ENCODE measurements at places on chromosomes 7 and 10.

GRCh38 chr7:132290021-132290420 lies 286.2 kb downstream of the PLXNA4 start:
- DNase-seq = no peak

GRCh38 chr10:125111118-125111727 lies 49.1 kb downstream of the CTBP2 start:
- DNase-seq = no peak

DNA sequence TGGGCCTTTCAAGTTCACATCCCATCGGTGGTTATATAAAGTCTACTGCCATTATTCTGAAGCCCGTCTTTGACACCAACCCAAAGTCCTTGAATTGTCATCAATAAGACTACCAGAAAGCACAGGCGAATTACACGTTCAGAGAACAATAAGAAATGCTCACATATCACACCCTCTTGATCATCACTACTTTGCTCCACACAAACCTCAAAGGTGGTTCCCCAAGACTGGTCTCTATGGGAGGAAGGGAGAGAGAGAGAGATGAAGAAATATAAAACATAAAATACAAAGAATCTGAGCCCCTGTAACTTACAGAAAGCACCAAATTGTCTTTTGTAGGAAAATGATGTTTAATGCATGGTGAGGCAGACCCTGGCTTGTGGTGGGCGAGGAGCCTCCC lies 4.4 kb downstream of the HIPK2 start:
- DNase-seq = no peak

DNA sequence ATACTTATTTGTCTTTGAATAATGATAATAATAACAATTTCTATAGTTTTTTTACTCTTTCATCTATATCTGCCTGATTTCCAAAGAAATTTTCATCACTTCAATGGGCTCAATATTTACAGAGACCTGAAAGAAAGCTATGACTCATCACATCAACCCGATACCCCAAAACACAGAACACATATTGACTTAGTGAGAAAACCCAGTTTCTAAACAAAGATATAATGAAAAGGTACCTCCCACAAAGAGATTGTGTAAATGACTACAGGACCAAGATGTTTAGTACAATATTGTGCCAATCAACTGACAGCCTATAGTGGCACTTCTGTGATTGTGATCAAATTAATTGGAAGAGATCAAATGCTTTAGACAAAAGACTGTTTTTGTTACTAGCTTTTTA lies 133.9 kb downstream of the PCDH15 start:
- no peak for DNase-seq

DNA sequence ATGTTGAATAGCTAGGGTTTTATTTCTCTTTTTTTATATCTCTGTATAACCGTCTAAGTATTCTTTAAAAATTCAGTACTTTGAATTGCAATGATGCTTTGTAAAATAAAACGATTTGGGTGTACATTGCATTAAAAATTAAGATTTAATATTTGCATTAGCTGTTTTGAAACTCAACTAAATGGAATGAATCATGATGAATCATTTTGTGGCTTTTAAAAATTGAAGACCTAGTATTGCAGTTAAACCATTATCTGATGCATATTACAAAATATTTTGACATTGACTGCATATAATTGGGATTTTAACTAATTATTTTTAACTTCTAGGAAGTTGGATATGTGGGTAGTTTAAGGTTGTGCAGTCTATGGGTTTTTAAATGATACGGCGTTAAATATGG lies 314.0 kb downstream of the CDK14 start:
- DNase-seq = no peak

DNA sequence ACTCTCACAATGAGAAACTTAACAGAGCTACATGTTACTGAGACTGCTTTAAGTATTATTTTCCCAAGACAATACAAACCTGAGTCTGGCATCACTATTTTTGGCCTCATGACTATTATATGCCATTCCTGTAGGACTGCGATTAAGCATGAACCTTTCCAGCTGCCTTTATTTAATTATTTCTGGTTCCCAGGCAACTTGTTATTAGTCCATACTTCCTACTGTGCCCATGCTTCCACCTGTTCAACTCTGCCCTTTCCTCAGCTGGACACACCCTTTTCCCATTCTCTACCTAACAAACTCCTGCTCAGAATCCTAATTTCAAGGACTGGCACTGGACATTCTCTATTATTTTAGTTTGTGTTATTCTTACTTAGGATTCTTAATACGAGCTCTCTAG lies 8.1 kb upstream of the CROT start:
- no peak for DNase-seq

- no peak for DNase-seq
Measured at GRCh38 chr7:132943645-132944044, 138.2 kb downstream of the CHCHD3 start.

DNA sequence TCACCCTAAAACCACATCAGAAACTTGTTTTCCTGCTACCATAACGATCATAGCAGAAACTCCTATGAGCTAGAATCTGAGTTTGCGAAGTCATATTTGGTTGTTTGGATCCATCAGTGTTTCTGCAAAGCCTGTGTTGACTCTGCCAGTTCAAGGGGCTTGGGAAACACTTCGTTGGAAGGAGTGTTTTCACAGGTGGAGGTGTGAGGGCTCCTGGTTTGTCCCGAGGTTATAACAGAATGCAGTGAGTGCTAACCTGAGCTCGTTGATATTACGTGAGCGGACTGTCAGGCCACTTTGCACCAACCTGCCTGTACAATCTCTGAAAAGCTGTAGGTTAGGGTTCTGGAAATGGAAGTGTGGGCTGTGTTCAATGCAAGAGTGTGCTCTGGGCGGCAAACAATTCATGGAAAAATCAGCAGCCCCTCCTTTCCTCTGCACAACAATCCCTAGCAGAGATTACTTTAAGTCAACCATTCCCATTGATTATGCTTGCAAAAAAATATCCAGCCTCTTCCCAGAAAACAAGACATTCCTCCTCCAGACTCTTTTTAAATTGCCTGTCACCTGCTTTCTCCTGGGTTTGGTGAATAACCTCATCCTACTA lies 622.0 kb downstream of the TYW1 start:
- DNase-seq = no peak

DNA sequence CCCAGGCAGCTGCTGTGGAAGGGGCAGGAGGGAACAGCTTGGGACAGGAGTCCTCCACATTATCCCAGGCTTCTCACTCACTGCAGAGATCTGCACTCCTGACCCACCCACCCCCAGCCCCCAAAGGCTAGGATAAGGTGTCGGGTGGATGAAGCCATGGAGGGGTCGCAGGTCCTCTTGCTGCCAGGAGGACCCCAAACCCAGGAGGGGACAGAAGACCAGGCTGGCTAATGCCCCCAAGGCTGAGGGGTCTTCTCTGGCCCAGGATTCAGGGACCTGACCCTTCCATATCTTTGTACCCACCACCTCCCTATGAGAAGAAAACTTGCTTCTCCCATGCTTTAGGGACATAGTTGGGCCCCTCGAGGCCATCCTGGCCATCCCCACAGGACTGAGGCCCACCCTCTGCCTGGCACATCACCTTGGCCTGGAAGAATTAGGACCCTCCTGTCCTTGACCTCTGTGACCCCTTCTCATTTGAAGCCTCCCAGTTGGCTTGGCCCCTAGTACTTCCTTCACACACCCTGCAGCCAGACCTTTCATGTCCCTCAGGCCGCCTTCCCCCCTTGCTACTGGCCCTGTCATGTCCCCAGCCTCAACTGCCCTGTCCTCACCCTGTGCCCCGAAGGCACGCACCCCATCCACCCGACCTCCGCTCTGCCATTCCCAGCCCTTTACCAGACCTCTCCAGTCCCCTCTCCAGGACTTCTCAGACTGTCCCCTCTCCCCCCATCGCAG lies 21.6 kb downstream of the KCNH2 start:
- DNase-seq = no peak

DNA sequence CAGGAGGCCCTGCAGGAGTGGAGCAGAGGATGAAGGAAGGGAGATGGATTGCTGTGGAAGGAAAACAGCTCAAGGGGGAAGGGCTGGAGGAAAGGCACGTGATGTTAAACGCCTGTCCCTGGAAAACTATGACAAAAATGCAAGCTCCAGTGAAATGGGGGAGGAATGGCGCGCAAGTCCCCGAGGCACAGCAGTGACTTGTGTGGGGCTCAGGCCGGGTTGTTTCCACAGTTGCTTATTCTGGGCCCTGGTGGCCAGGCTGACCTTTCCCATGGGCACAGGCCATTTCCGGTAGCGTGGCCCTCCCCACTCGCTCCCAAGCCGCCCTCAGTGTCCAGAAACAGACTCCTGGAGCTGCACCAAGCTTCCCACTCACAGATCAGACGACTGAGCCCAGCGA lies 68.1 kb upstream of the PDGFA start:
- no peak for DNase-seq

DNA sequence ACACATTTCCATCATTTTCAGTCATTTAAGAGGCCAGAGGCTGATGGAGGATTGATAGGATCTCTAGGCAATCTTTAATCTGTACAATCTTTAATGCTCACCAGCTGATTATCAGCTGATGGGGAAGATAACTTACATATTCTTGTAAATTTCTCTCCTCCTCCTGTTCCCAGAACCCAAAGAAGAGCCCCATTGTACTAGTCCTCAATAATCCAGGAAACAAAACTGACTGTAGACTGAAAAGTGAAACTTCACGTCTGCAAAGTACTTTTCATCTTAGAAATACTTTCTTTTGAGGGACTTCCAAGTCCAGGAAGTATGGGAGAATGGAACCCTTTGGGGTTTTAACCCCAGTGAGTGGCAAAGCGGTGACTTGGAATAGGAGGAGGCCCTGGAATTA lies 283.3 kb downstream of the FRMD4A start:
- no peak for DNase-seq

- no peak for DNase-seq
Measured at GRCh38 chr10:5561704-5562645, 37.2 kb downstream of the CALML3 start.

GRCh38 chr7:39085590-39086049 lies 107.9 kb downstream of the POU6F2 start:
- DNase-seq = no peak

- DNase-seq = no peak
Measured at GRCh38 chr7:30453921-30454320, 24.7 kb downstream of the NOD1 start.

GRCh38 chr10:114458955-114459354 lies 54.7 kb upstream of the AFAP1L2 start:
- no peak for DNase-seq

GRCh38 chr10:82874671-82875070 lies 999.7 kb downstream of the NRG3 start:
- no peak for DNase-seq

- DNase-seq = no peak
Measured at GRCh38 chr10:62050346-62050892, 148.9 kb downstream of the ARID5B start.

DNA sequence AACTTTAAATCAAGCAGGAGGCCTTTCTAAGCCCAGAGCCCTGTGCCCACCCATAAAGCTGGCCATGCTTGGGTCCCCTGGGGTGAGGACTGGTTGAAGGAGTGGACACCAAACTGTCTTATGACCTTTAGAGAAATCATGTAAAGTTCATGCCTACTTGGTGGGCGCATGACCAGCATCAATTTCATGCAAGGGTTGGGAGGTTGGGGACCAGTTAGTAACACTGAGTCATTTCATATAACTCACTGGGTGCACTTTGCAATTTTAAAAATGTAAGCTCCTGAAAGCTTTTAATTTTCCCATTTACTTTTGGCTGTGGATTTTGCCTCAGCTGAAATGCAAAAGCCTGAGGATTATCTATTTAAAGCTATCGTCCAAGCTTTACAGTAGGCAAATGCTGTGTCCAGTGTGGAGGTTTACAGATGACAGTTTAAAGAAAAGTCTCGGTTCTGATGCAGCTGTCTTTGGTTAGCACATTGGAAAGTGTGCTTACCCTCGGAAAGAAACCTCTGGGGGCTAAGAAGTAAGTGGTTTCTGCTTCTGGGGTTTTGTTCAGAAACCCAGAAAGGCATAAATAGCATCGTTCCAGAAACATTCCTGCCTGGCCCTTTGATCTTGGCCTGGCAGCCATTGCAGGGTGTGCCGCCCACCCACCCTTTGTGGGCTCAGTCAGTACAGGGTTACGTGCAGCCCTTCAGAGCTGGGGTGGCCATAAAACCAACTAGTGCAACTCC lies 48.8 kb upstream of the CHST15 start:
- DNase-seq = no peak

GRCh38 chr10:110615057-110615747 lies 28.9 kb upstream of the RBM20 start:
- DNase-seq = no peak

GRCh38 chr10:33703501-33704213 lies 369.2 kb upstream of the NRP1 start:
- no peak for DNase-seq

- DNase-seq = no peak
Measured at GRCh38 chr10:107440741-107441140, 276.2 kb upstream of the SORCS1 start.

- no peak for DNase-seq
Measured at GRCh38 chr7:85144771-85145170, 42.1 kb downstream of the SEMA3D start.

DNA sequence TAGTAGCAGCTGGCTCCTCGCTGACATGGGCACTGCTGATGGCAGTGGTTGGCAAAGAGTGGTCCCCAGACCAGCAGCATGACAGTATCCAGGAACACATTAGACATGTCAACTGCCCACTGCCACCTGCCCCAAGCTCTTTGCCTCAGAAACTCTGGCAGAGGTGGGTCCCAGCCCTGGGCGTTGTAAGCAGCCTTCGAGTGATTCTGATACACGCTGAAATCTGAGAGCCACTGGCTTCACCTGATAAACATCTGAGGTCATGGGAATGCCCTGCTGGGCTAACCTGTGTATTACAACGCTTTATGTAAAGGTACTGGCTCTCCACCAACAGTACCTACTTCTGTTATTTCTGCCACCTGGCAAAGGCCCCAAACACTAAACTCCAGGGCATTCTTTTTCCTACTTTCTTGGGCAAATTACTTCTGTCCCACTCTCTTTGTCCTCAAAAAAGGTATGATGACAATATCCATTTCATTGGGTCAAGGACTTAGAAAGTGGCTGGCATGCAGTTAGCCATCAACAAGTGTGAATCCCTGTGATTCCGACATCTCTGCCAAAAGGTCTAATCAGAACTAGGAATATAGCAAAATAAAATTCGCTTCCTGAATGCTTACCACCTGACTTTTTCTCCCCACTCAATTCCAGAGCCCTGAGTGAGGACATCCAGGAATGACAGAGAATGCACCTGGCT lies 9.2 kb downstream of the SGMS1 start:
- no peak for DNase-seq

- no peak for DNase-seq
Measured at GRCh38 chr7:153444641-153445040, 607.6 kb upstream of the DPP6 start.

GRCh38 chr7:48628793-48629349 lies 295.5 kb upstream of the CDC14C start:
- no peak for DNase-seq

- no peak for DNase-seq
Measured at GRCh38 chr10:50387007-50387731, 135.9 kb upstream of the ASAH2 start.

- no peak for DNase-seq
Measured at GRCh38 chr7:108324053-108325038, 131.9 kb downstream of the NRCAM start.

DNA sequence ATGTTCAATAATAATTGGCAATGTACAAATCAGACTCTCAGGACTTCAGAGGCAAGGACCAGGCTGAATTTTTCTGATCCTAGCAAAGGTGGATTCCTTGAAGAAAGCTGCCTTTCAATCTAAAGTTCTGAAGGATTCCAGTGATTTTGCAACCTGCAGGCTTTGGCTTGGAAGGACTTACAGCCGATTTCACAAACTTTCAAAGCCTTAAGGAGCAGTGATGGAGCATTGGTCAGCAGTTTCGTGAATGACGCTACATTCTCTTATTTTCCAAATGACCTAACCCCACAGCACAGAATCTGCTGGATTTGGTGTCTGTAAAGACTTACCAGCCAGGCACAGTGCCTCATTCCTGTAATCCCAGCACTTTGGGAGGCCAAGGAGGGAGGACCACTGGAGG lies 167.5 kb downstream of the ARHGAP12 start:
- no peak for DNase-seq
